RWPE2 (cell line): ENCODE measurements at places on chromosomes 3 and 15.

DNA sequence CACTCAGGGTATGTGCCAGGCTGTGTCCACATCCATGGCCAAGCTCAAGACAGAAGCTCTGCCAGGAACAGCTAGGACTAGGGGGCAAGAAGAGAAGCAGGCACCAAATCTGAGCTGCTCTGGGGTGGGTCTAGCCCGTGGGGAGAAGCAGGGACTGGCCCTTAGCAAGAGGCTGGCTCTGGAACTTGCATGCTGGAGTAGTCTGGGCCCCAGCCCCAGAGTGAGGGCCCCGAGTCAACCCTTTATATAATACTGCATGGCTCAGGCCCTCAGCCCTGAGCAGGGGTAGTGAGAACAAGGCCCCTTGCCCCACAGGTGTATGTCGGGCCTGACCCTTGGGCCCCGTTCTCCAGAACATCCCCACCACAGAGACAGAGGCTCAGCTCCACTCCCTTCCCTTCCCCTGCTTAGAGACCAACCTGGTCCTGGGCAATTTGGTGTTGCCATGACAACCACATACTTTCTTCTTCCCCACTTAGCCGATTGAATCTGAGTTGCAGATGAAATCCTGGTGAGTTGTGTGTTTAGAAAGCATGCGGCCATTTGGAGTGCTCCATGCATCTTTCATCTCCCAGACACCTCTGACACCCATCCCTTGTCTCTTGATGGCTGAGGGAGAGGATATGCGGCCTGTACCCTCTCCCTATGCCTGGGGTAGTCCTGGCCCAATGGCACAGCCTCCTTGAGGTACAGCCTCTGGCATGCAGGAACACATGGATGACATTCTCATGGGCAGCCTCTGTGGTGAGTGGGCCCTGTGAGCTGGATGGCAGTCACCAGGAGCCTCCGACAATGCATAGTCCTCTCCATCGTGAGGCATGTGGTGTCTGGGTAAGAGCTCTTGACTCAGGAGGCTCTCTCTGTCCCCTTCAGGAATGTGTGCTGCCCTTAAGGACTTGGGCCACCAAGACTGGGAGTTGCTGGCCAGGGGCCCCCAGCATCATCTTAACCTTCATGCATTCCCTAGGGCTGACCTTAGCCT, 29.2 kb upstream of the SFMBT1 start:
- DNase-seq: no peak

GRCh38 chr15:37019479-37020433, 80.6 kb downstream of the MEIS2 start:
- DNase-seq: no peak

- DNase-seq: no peak
Observed at GRCh38 chr3:157582637-157582973, 79.4 kb upstream of the VEPH1 start.

GRCh38 chr3:194671511-194671899, 486 bp downstream of the LSG1 start:
- no peak for DNase-seq

- DNase-seq: no peak
Observed at GRCh38 chr3:64911138-64911537, 223.3 kb upstream of the ADAMTS9 start.
